HuH-7 (cell line): ENCODE measurements at places on chromosomes 11 and 22.

GRCh38 chr11:73252577-73253191, 19.5 kb upstream of the P2RY6 start:
- no peak for DNase-seq

GRCh38 chr22:37228106-37229011, 15.7 kb downstream of the RAC2 start:
- DNase-seq = no peak

DNA sequence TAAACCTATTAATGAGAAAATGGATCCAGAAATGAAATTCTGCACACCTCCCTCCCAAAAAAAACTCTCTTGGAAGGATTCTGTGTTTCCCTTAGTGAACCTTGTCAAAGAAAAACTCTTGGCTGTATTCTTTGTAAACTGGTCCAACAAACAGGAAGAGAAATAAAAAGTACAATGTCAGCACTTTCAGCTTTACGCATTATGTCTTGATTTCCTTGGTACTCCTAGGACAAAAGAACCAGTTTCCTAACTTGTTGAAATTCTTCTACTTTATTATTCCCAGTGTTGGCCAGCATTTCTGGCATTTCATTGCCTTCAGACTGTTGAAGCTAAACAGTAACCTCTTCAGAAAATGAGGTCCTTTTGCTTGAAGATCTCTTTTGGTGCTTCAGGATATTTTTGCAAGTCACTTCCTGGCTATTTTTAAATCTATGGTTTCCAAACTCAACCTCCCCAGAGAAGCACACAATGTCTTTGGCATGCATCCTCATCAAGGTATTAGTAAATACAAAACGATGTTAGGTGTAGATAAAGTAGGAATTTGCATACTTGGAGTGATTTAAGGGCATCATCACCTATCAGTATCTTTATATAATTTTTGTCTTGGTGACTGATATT, 342.7 kb downstream of the AASDHPPT start:
- no peak for DNase-seq

GRCh38 chr22:27399161-27399560, 402.4 kb downstream of the MN1 start:
- no peak for DNase-seq

DNA sequence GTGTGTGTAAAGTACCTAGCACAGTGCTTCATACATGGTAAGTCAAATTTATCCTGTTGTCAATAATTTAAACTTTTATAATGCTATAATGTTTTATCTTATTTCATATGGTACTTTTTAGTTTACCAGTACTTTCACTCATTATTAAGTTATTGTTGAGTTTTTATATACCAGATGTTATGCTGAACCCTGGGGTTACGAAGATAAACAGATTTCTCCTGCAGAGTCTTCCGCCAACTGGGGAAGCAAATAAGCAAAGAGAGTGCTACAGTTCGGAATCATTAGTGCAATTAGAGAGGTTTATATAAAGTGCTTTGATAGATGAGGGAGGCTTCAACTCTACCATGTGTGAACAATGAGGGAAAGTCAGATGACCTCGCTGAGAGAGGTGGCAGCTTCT, 362.3 kb downstream of the DYNC2H1 start:
- DNase-seq = no peak

GRCh38 chr22:40533712-40534378, 102.7 kb downstream of the MRTFA start:
- DNase-seq = no peak

DNA sequence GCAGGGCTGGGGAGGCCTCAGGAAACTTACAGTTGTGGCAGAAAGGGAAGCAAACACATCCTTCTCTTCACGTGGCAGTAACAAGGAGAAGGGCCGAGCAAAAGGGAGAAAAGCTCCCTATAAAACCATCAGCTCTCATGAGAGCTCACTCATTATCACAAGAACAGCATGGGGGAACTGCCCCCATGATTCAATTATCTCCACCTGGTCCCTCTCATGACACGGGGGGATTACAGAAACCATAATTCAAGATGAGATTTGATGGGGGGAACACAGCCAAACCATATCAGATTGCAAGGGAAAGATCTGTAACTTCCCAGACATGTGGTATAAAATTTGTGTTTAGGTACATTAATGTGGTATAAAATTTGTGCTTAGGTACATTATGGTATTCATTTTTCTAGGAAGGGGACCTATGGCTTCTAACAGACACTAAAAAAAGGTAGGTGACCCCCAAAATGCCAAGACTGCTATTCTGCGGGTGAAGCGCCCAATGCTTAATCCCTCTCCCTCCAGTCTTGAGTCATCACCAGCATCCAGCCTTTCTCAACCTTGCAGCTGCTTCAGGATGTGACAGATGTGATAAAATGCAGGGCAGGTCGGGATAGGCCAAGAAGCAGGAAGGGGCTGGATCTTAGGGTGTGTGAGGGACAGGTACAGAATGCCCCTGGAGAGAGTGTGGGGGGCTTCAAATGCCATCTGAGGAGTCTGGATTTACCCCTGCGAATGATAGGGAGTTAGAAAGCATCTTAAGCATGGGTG, 57.7 kb upstream of the AMPD3 start:
- no peak for DNase-seq

- peak; percentile 91 for DNase-seq
Measured at GRCh38 chr11:57491371-57492061, 24.0 kb downstream of the SLC43A1 start.

DNA sequence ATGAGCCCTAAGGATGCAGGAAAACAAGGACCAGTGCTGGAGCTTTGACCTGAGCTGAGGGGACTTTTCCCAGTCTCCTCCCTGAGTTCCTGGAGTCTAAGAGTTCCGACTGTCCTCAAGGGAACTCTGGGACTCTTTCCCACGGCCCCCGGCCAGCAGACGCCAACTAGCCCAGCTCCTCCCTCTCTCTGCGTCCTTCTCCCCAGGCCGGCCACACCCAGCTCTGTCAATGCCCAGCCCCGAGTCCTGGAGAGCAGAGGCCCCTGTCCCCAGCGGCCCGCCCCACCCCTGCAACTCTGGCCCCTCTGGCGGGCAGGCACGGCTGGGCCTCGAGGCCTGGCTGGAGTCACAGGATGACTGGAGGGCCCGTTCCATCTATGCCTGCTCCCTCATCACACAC, 29.8 kb downstream of the NECTIN1 start:
- DNase-seq = peak; percentile 88

GRCh38 chr11:70203751-70204465, 812 bp downstream of the FADD start:
- DNase-seq = no peak

GRCh38 chr11:110479108-110480101, 49.7 kb downstream of the FDX1 start:
- no peak for DNase-seq

DNA sequence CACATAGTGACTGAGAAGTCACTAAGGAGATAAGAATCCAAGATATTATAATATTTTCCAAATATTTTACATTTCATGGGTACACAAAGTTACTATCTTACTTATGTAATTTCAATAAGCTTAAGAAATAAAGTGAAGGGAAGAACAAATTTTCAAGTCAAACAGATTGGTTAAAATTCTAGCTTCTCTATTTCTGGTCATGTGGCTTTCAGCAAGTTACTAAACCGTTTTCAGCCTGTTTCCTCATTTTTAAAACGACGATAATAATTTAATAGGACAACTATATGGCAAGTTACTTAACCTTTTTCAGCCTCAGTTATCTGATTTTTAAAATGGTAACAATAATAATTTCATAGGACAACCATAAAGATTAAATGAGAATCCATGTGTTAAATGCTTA, 15.6 kb downstream of the DCUN1D5 start:
- no peak for DNase-seq

DNA sequence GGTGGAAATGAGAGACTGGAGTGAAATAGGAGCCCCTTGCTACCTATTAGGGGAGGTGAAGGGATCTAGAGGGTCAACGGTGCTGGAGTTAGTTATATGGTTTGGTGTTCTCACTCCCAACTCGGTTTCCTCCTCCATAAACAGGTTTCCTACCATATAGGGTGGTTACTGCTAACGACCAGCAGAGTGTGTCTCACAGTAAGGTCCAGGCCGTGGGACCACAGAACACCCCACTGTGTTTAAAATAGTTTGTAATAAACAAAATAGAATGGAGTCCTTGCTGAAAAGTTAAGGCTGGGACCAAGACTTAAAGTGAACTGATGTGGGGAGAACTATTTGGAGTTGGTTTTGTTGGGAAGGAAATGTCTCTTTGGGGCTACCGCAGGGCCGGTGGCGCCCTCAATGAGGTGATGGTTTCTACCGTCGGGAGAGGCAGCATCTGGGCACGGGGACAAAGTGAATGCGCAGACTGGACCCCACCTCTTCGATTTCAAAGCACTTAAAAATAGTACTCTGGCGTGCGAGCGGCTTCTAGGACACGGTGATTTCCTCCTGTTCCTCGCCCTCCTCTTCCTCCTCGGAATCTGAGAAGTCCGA, 4.5 kb downstream of the DBX1 start:
- DNase-seq = no peak

DNA sequence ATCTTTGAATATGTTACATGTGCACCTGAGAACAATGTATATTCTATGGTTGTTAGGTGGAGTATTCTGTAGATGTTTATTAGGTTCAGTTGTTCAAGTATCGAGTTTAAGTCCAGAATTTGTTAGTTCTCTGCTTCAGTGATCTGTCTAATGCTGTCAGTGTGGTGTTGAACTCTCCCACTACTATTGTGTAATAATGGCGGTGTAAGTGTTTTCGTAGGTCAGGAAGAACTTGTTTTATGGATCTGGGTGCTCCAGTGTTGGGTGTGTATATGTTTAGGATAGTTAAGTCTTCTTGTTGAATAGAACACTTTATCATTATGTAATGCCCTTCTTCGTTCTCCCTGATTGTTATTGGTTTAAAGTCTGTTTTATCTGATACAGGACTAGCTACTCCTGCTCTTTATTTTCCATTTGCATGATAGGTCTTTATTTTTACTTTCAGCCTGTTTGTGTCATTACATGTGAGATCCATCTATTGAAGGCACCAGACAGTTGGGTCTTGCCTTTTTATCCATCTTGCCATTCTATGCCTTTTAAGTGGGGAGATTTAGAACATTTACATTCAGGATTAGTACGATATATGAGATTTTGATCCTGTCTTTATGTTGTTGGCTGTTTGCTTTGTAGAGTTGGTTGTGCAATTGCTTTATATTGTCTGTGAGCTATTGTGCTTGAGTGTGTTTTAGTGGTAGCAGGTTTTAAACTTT, 121.6 kb downstream of the DDX10 start:
- no peak for DNase-seq

DNA sequence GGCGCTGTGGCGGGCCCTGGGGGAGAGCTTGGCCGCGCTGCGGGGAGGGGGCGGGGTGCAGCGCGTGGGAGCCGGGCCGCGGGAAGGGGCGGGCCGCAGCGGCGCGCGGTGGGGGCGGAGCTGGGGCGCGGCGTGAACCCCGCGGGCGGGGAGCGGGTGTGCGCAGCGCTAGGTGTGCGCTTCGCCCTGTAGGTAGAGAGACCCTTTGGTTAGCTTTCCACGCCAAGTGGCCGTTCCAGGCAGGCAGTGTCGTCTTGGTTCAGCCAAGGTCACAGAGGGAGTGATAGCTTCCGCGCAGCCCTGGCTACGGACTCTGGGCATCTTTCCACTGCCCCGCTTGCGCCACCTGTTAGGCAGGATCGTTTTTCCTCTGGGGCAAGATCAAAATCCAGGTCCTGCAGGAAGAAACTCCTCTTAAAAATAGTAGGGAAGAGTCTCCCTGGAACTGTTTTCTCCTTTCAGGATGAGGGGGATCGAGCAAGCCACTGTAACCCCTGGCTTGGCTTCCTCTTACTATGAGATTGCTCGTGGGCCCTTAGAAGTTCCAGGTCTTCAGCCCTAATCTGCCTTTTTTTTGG, 434 bp downstream of the BANF1 start:
- DNase-seq = peak; percentile 55

- no peak for DNase-seq
Measured at GRCh38 chr11:69974528-69974927, 103.6 kb upstream of the ANO1 start.

DNA sequence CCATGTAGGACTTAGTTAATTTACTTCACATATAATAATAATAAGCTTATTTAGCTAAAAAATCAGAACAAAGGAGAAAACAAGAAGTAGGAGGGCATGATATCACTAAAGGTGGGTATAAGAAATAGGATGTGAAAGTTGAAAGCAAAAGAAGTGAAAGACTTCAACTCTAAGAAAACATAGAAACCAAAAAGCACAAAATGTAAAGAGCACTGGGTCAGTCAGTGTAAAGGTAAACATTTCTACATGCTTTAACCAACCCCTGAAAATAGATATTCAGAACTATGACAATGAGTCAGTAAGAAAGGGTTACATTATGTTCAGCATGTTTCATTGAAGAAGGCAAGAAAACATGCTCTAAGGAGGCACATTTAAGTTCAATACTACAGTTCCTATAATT, 298.8 kb downstream of the SWAP70 start:
- no peak for DNase-seq

DNA sequence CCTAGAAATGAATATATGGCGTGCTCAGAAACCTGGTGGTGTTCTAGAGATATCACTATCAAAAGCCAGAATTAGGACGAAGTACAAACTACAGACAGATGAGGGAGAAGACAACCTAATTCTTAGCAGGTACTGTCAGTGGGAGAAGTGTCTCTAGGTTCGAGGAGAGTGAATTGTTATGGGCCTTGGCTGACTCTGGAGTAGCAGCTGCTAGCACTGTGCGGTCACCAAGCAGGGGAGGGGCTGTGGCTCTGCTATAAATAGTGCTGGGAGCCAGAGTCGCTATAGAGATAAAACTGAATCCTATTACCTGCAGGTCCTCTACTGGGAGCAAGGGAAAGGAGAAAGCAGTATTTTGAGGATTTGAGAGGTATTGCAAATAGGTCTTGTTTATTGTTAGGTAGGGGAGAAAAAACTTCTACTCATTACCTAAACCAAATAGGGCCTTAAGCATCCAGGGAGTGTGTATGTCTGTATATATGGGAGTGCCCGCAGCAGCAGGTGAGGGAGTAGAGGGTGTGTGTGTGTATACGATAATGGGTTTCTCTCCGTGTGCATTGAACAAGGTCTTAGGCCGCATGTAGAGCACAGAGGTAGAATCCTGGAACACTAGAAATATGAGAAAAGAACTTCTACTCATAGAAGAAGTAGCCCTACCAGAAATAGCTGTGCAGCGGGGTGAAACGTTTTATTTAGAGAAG, 2.2 kb downstream of the MADD start:
- no peak for DNase-seq

DNA sequence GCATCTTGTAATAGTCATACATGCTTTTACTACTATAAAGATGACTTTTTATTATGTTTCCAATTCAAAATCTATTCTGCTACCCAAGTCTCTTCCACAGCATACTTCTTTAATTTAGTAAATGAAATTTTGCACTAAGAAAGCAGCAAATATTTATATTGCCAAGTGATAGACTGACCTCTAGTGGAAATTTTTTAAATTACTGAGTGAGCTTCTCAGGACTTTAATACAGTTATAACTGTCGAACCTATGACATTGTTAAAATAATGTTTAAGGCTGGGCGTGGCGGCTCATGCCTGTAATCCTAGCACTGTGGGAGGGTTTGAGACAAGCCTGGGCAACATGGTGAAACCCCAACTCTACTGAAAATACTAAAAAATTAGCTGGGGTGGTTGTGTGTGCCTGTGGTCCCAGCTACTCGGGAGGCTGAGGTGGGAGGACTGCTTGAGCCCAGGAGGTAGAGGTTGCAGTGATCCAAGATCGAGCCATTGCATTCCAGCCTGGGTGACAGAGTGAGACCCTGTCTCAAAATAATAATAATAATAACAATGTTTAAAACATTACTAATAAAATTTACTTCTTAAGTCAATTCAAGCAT, 27.3 kb downstream of the STK33 start:
- DNase-seq = no peak

- DNase-seq = no peak
Measured at GRCh38 chr11:115077740-115078139, 399.4 kb downstream of the NXPE2 start.
